ENCODE measurements at places on chromosomes 2 and 18.

DNA sequence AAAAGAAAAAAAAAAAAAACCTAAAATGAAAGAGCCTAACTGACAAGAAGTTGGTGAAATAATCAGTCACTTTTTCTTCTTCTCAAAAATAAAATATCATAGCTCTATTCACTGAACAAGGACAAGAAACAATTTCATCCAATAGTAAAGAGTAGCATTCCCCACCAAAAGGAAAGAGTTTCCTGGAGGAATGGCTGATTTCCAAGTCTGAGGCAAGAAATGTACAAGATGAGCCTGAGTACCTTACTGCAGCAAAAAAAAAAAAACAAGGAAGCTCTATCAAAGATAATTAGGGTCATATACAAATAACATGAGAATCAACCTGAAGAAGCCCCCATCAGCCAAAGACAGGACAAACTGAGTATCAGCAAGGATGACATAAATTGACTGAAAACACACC, 11.5 kb downstream of the ROCK1 start:
- no peak for DNase-seq

- no peak for DNase-seq
Measured at GRCh38 chr2:24403832-24404212, 43.5 kb upstream of the ITSN2 start.

DNA sequence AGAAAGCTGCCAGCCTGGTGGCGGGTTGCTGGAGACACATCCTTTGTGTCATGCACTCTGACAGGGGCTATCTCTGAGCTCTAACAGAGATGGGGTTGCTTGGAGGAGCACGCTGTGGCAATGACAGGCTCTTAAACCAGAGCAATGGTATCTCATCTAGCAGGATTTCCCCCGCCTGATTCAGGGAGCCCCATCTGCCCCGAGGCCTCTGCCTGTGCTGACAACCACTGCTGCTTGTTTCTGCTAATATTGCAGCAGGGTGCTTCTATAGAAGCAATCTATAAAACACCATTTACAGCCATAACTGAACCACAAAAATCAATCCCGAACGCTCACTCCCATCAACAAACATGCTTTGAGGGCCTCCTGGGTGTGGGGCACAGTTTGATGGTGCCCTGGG, 12.8 kb upstream of the DNPEP start:
- DNase-seq, result no peak

- no peak for DNase-seq
Measured at GRCh38 chr2:121925466-121925865, 170.0 kb downstream of the TSN start.

- DNase-seq, result no peak
Measured at GRCh38 chr18:5747678-5748077, 147.6 kb downstream of the TMEM200C start.

- no peak for DNase-seq
Measured at GRCh38 chr2:128786316-128786715, 467.6 kb upstream of the HS6ST1 start.
